ENCODE measurements at places on chromosomes 2 and 18.

DNA sequence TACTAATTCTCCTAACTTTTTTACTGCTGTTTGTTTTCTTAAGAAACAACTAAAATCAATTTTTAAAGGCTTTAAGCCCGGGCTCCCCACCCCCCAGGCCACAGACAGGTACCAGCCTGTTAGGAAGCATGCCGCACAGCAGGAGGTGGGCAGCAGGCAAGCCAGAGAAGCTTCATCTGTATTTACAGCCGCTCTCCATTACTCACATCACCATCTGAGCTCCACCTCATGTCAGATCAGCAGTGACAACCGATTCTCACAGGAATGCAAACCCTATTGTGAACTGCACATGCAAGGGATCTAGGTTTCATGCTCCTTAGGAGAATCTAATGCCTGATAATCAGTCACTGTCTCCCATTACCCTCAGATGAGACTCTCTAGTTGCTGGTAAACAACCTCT is 517.0 kb downstream of the NRXN1 start:
- DNase-seq: no peak

GRCh38 chr2:120239488-120240287 is 13.0 kb upstream of the RALB start:
- DNase-seq: no peak

DNA sequence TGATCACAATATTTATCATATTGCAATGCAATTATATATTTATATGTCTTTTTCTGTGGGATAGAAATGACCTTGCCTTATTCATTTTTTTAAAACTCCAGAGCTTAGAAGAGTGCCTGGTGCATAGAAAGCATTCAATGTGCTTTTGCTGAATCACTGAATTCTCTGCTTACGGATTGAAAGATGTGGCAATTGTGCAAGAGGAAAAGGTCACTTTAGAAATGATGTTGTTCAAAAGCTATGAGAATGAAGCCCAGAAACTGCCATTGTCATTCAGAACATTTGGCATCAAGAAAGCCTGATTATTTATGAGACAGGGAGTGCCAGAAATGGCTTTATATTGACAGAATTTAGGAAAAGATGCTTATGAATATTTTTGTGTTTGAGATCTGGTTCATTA is 678.6 kb upstream of the CDH2 start:
- no peak for DNase-seq

- no peak for DNase-seq
Observed at GRCh38 chr2:71156573-71156972, 26.1 kb downstream of the MPHOSPH10 start.

GRCh38 chr2:118169359-118170005 is 81.2 kb downstream of the INSIG2 start:
- peak; percentile 66 for DNase-seq

DNA sequence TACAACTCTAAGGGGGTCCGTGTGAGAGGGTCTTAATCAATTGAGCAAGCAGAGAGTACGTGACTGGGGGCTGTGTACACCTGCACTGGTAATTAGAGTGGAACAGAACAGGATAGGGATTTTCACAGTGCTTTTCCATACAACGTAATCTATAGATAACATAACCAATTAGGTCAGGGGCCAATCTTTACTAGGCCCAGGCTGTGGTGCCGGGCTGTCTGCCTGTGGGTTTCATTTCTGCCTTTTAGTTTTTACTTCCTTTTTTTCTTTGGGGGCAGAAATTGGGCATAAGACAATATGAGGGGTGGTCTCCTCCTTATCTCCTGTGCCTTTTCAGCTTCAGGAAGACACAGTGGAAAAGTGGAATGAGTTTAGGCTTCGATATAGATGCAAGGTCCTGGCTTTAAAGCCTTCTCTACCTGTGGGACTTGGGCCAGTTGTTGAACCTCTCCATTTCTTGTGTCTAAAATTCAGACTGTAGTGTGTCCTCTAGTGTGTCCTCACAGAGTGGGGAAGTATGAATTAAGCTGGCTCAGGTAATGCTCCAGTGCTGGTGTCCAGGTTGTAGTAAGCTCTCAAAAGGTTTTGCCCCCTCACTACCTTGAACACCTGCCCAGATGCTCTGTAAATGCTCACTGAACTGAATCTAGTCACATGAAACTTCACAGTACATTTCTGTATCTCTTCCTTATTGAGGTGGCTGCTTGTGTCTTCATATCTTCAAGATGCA is 422.8 kb downstream of the SETBP1 start:
- no peak for DNase-seq

DNA sequence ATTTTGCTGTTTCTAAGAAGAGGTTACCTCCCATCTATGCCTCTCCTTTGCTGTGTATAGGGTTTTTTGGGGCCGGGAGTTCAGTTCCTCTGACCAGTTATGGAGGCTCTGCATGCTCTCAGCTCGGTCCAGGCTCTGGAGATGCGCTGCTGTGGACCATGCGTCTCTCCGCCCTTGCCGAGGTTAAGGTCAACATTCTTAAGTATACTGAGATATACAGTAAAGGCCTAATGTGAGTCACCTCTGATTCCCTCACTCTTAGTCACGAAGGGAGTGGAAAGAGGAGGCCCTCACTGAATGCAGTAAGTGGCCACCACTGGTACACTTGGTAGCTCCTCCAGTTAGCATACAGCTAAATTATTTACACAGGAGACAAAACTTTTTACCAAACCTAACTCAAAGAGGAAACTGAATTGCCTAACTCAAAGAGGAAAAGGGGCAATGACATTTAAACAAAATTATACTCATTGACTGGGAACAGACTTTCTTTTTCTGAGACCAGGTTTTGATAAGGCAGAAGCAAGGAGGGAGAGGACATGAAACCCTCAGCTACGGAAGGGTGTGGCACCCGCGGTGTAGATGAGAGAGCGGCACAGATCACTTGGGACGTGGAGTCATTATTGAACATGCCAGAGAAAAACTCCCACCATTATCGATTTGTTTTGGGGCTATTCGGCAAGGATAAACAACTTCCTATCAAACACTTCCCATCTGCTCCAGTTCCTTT is 98.7 kb downstream of the COPS8 start:
- no peak for DNase-seq

DNA sequence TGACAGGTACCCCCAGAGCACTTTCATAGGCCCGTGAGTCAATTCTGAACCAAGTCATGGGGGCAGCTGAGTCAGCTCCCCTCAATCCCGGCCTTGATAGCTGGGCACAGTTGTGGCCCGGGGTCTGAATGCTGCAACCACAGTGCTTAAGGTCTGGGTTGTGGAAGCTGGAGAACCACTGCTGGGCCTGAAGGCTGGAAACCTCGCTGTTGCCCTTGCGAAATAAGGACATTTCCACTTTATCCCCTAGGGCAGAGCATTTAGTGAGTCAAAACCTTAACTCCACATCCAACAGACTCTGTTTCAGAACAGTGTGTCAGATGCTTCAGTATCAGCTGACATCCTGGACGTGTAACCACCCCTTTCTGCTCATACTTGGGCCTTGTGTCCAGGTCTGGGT is 58.6 kb downstream of the SP110 start:
- no peak for DNase-seq

DNA sequence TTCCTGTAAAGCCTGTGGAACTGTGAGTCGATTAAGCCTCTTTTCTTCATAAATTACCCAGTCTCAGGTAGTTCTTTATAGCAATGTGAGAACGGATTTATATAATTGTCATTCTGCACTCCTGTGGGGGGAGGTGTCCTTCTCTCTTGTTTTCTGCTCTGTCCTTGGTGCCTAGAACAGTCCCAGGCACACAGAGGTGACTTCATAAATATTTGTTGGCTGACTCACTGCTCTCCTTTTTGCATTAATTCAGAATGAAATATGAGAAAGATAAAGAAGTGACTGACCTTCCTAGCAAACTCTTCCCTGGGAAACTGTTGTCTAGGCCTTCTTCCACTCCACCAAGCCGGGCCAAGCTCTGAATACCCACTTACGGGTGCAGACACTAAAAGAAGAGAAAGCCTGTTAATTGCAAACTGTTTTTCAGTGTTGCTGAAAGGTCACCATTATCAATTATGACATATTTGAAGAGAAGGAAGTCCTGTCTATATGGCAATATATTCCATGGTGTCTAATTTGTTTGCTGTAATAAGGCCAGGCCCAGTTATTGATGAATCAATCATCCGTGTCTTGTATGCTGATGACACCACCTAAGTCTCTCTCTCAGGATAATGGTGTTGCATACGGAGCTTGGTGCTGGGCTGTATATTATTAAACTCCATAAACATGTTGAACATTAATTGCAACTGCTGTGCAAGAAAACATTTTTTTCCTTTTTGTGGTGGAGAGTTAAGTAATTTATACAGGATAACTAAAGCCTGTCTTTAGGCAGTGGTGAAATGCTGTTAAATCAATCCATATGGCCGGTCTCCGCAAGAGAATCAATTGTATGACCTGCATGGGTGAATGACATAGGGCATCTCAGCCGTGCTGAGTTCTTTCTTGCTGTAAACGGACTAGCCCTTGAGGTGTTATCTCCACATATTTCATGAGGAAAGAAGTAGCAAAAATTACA is 567.5 kb downstream of the SLC4A3 start:
- no peak for DNase-seq

Measured in activated effector memory CD4-positive, alpha-beta T cell treated with anti-CD3 and anti-CD28 coated beads, Interleukin-2, amount 50 U/mL, for 16 hours (primary cell).